CD4-positive, alpha-beta T cell (primary cell): ENCODE measurements at places on chromosomes 5 and 9.
A peak's percentile ranks its signal among the peaks of the same experiment; 100 is the strongest.

- peak; percentile 24 for DNase-seq
Measured at GRCh38 chr9:91711755-91712601, 238.1 kb downstream of the ROR2 start.

GRCh38 chr5:102654559-102655349 lies 100.4 kb upstream of the PAM start:
- no peak for DNase-seq

DNA sequence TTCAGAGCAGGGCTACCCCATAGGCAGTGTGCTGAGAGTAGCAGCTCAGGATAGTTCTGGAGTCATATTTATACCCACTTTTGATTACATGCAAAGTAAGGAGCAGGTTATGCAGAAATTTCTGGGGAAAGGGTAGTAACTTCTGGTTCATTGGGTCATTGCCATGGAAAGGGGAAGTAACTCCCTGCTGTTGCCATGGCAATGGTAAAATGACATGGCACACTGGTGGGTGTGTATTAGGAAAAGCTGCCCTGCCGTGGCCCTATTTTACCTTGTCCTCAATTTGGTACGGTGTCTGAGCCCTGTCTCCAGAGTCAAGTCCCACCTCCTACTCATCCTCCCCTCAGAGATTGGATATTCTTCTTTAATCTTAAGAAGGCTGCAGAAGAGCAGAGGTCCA lies 526.7 kb upstream of the TYRP1 start:
- DNase-seq = no peak

DNA sequence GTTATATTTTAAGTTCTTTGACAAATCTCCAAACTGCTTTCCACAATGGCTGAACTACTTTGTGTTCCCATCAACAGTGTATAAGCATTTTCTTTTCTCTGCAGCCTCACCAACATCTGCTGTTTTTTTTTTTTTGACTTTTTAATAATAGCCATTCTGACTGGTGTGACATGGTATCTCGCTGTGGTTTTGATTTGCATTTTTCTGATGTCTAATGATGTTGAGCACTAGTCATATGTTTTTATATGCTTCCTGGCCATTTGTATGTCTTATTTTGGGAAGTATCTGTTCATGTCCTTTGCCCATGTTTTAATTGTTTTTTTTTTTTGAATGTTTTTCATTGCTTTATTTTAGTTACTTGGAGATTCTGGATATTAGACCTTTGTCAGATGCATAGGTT lies 196.6 kb downstream of the PLK2 start:
- DNase-seq = no peak

DNA sequence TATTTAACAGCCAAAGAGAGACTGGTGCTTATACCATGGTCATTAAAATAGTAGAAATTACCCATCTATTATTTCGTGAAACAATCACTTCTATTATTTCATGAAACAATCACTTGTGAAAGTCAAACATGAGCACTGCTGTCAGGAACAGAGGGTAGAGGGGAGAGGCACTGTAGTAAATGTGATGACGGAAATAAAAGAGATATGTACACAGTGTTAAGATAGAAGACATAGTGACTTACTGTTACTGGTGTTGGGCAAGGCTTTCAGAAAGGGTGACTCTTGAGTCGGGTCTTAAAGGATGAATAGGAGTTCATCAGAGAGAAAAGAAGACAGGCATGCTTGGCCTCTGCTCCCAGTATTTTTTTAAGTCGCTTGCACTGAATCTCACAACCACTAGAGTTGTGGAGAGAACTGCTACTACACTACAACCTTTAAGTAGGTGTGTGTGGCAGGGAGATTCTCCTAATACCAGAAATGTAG lies 162.6 kb upstream of the GNA14 start:
- DNase-seq = no peak

GRCh38 chr5:78644741-78645300 lies 3.8 kb downstream of the LHFPL2 start:
- DNase-seq = no peak

DNA sequence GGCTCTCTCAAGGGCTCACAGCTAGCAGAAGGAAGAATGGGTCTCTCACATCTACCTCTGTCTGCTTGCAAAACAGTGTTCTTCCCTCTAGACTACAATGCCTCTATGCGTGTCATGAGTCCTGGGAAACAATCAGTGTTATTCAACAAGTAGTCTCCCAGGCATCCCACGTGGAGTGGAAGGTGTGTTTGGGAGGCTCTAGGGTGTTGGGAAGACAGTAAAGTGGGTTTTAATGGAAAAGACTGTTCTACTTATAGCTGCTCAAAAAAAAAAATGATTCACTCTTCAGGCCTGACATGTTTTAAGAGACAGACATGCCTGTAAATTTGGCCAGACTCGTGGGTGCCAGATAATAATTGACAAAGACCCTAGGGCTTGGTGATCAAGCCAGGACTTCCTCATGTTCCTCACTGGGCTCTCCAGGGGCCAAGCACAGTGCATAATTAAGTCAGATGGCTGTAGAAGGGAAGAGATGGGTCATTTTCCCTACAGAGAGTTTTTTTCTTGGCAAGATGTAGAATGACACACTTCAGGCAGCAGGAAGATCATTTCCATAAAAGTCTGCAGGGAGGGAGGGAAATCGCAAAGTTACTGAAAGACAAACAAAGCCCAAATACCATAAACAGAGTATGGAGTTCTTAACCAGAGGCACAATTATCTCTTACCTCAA lies 246.4 kb downstream of the ACTL7B start:
- DNase-seq = no peak

GRCh38 chr5:172501708-172502320 lies 47.5 kb upstream of the SH3PXD2B start:
- no peak for DNase-seq

GRCh38 chr9:27929841-27930240 lies 356.6 kb upstream of the C9orf72 start:
- DNase-seq = no peak

DNA sequence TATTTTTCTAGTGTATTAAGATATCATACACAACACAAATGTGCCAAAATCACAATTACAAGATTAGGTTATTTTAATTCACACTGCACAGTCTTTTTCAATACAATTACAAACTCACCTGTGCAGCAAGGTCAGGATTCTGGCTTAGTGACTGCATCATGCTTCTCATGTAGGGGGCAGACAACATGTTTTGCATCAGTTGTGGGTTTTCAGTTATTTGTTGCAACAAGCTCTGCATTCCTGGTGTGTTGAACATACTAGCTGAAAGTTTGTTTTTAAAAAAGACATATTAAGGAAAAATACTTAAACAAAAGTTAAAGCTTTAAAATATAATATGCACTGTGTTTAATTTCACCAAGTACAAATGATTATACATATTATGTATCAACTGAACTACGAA lies 38.7 kb downstream of the UBQLN1 start:
- DNase-seq = no peak

GRCh38 chr5:171162596-171162995 lies 146.5 kb upstream of the TLX3 start:
- no peak for DNase-seq
